ENCODE measurements at places on chromosomes 1 and 21.

GRCh38 chr1:69312055-69312732, 255.5 kb upstream of the LRRC7 start:
- H3K27ac ChIP-seq = no peak overlapping the region
- H3K27me3 ChIP-seq = no peaks in the 10 kb centered on the region
- H3K4me1 ChIP-seq = no peaks in the 10 kb centered on the region
- no peak overlapping the region for H3K4me3 ChIP-seq
- DNase-seq = no peak

- no peaks in the 10 kb centered on the region for H3K27me3 ChIP-seq
- no peak for DNase-seq
- H3K4me1 ChIP-seq = peaks cover 99% of the 10 kb centered on the region
- H3K27ac ChIP-seq = peak overlapping the region; percentile 76
- H3K4me3 ChIP-seq = no peak overlapping the region
Measured at GRCh38 chr1:114750780-114751179, 7.0 kb downstream of the CSDE1 start.

DNA sequence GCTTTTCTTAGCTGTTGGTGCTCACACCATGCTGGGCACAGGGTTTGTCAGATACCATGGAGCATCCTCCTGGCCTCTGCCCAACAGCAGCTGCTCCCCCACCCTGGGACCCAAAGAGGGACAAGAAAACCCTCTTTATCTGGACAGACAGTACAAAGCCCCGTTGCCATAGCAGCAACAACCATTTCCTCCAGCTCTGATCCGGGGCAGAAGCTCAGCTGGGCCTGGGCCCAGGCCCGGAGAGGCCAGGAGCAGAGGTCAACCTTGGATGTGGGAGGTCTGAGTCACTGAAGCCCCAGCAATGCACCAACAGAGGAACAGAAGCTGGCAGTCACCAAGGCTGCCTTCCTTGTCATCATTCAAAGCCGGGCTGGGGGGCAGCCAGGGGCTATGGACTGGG, 228.4 kb upstream of the POU3F1 start:
- H3K27me3 ChIP-seq = peaks cover 43% of the 10 kb centered on the region
- DNase-seq = no peak
- no peaks in the 10 kb centered on the region for H3K4me1 ChIP-seq
- H3K36me3 ChIP-seq = peaks cover 6% of the 10 kb centered on the region
- H3K27ac ChIP-seq = no peak overlapping the region
- H3K4me3 ChIP-seq = no peak overlapping the region

- peak overlapping the region; percentile 59 for H3K27ac ChIP-seq
- H3K27me3 ChIP-seq = no peaks in the 10 kb centered on the region
- no peak for DNase-seq
- H3K4me1 ChIP-seq = peaks cover 38% of the 10 kb centered on the region
- no peak overlapping the region for H3K4me3 ChIP-seq
- H3K36me3 ChIP-seq = no peaks in the 10 kb centered on the region
Measured at GRCh38 chr1:172179918-172180317, 240.6 kb upstream of the C1orf105 start.

GRCh38 chr1:236522937-236523703, 662 bp upstream of the LGALS8 start:
- no peak for DNase-seq
- peak overlapping the region; percentile 99 for H3K27ac ChIP-seq
- H3K36me3 ChIP-seq = peaks cover 6% of the 10 kb centered on the region
- H3K4me3 ChIP-seq = peak overlapping the region; percentile 94
- peaks cover 21% of the 10 kb centered on the region for H3K4me1 ChIP-seq

DNA sequence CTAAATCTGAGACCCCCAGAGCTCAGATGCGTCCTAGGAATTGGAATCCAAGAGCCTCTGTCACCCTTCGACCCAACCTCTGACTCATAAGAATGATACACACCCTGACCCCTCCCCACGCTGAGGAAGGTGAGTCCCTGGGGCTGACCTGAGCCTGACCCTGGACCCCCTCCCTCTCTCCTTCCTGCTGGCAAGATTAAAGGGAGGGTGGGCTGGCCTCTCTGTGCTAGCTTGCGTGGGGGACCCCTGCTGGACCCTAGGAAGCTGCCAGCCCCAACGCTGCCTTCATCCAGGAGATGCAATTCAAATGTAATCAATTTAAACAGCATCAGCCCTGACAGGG, 627 bp downstream of the PLEKHA6 start:
- H3K27ac ChIP-seq = no peak overlapping the region
- DNase-seq = no peak
- peaks cover 16% of the 10 kb centered on the region for H3K27me3 ChIP-seq
- no peak overlapping the region for H3K4me3 ChIP-seq

DNA sequence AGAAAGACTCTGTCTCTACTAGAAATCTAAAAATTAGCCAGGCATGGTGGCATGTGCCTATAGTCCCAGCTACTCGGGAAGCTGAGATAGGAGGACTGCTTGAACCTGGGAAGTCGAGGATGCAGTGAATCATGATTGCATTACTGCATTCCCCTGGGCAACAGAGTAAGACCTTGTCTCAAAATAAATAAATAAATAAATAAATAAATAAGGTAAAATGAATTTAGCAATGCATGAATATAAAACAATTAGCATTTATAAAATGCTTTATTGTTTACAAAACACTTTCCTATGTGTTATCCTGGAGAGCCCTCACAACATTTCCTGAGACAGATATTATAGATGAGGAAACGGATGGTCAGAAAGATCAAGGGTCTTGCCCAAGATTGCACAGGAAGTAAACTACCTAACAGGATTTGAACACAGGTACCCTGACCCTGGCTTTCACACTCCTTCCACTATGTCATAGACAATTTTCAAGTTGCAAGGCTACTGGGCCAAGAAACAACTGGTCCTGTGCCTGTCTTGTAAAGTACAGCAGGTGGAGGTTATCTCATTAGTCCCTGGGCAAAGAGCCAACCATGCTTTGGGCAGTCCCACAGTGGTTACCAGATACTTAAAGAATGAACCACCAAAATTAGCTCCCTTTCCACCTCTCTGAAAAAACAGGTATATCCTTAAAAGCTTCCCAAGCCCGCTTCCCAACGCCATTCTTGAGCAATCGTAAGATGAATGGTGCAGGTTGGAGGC, 15.4 kb upstream of the VSIG8 start:
- no peak for DNase-seq
- no peak overlapping the region for H3K4me3 ChIP-seq
- no peaks in the 10 kb centered on the region for H3K4me1 ChIP-seq
- no peaks in the 10 kb centered on the region for H3K36me3 ChIP-seq

GRCh38 chr1:22839806-22840205, 129.2 kb downstream of the EPHB2 start:
- no peak for DNase-seq
- H3K27ac ChIP-seq = no peak overlapping the region
- H3K4me1 ChIP-seq = no peaks in the 10 kb centered on the region

- H3K27ac ChIP-seq = no peak overlapping the region
- no peak overlapping the region for H3K4me3 ChIP-seq
Measured at GRCh38 chr1:40932006-40932405, 47.5 kb upstream of the CTPS1 start.

- H3K4me3 ChIP-seq = no peak overlapping the region
- DNase-seq = no peak
- no peak overlapping the region for H3K27ac ChIP-seq
- no peaks in the 10 kb centered on the region for H3K4me1 ChIP-seq
Measured at GRCh38 chr1:245272676-245273075, 117.9 kb downstream of the KIF26B start.

- no peak overlapping the region for H3K27ac ChIP-seq
- peaks cover 69% of the 10 kb centered on the region for H3K27me3 ChIP-seq
- H3K36me3 ChIP-seq = no peaks in the 10 kb centered on the region
- peaks cover 9% of the 10 kb centered on the region for H3K4me1 ChIP-seq
- no peak overlapping the region for H3K4me3 ChIP-seq
Measured at GRCh38 chr1:210237981-210238380, 5.4 kb downstream of the SERTAD4 start.

DNA sequence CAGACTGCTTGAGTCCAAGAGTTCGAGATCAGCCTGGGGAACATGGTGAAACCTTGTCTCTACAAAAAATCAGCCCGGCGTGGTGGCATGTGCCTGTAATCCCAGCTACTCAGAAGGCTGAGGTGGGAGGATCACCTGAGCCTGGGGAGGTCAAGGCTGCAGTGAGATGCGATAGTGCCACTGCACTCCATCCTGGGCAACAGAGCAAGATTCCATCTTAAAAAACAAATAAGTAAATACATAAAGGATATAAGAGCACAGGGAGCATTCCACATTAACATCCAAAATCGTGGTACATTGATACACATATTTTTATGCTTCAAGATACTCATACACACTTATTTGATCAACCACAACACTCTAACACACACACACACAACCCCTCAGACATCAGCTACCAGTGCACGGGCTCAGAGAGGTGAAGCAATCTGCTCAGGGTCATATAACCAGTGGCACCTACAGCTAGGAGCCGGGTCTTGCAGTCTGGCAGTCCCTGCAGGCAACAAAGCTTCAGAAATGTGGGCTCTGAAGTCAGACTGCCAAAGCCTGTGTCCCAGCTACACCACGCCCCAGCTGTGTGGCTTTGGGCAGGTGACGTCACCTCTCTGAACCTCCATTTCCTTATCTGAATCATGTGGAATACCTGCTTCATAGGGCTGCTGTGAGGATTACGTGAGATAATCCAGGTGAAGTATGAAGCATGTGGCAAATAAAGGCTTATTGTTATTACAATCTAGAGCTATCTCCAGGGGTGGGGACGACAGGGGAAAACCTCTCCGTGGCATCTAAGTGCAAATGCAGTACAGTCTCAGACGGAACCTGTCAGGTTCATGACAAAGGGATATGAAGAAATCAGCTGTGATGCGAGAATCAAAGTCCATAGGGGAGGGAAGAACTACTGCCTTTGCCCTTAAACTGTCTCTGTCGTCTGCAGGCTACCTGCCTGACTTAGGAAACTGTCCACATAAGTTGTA, 4.8 kb upstream of the CRYBG2 start:
- H3K27ac ChIP-seq = no peak overlapping the region
- H3K4me3 ChIP-seq = peak overlapping the region; percentile 60
- peaks cover 22% of the 10 kb centered on the region for H3K27me3 ChIP-seq
- peaks cover 37% of the 10 kb centered on the region for H3K4me1 ChIP-seq
- H3K36me3 ChIP-seq = no peaks in the 10 kb centered on the region

GRCh38 chr1:212825798-212826452, 21.5 kb downstream of the SPATA45 start:
- DNase-seq = no peak
- peaks cover 10% of the 10 kb centered on the region for H3K27me3 ChIP-seq
- H3K36me3 ChIP-seq = peaks cover 16% of the 10 kb centered on the region
- H3K27ac ChIP-seq = no peak overlapping the region
- H3K4me3 ChIP-seq = no peak overlapping the region

- peak overlapping the region; percentile 6 for H3K27ac ChIP-seq
- H3K4me1 ChIP-seq = peaks cover 30% of the 10 kb centered on the region
- DNase-seq = no peak
- H3K36me3 ChIP-seq = peaks cover 3% of the 10 kb centered on the region
- no peaks in the 10 kb centered on the region for H3K27me3 ChIP-seq
- no peak overlapping the region for H3K4me3 ChIP-seq
Measured at GRCh38 chr1:174818014-174818616, 181.6 kb upstream of the CACYBP start.

DNA sequence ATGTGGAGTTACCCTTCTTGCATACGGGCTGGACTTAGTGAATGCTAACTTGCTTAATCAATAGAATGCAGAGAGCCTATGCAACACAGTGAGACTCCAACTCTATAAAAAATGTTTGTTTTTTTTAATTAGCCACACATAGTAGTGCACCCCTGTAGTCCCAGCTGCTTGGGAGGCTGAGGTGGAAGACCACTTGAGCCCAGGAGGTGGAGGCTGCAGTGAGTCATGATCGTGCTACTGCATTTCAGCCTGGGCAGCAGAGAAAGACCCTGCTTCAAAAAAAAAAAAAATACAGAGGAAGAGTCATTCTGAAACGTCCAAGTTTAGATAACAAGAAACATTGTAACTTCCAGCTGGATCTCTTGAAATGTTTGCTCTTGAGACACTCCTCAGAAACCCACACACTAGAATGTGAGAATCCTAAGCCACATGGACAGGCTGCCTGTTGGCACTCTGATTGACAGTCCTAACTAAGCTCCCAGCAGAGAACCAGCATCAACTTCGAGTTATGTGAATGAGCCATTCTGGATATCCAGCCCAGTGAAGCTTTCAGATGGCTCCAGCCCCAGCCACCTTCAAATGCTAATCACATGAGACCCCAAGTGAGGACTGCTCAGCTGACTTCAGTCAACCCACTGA, 20.0 kb upstream of the CAP1 start:
- DNase-seq = no peak
- H3K4me3 ChIP-seq = no peak overlapping the region
- peaks cover 3% of the 10 kb centered on the region for H3K4me1 ChIP-seq
- H3K27me3 ChIP-seq = no peaks in the 10 kb centered on the region

- peaks cover 26% of the 10 kb centered on the region for H3K36me3 ChIP-seq
- peaks cover 36% of the 10 kb centered on the region for H3K27me3 ChIP-seq
- H3K4me1 ChIP-seq = no peaks in the 10 kb centered on the region
- H3K27ac ChIP-seq = no peak overlapping the region
Measured at GRCh38 chr21:8991968-8992621, 1529.3 kb upstream of the TPTE start.

DNA sequence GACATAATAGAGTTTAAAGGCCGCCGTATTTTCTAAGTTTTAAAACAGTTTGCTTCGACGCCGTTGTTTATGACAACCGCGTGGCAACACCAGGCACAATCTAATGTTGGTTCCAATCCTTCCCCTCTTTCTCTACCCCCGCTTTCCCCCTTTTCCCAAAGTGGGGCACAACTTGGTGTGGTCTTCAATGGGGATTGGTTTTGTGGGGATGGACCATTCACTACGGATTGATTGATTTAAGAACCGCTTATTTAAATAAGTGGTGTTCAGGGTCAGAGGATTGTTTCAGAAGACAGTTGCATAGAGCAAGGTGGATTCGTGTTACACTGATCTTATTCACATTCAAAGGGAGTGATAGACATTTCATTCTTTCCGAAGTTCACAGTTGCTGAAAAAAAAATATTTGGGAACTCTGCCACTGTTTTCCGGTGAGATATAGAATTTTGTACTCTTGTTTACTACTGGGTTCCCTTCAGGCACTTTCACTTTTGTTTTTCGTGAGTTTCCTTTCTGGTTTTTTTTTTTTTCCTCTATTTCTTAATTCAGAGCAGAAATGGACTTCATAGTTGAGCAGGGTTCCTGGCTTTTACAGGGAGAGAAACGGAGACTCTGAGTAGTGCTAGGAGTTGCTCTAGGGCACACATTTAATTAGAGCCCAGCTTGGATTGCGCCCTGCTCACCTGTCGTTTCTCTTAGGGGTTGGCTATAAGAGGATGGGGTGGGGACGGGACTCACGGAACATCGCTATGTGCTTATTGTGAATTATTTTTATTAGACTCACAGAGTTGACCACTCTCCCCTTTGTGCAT, 79.6 kb upstream of the AK4 start:
- no peaks in the 10 kb centered on the region for H3K27me3 ChIP-seq
- peak overlapping the region; percentile 98 for H3K27ac ChIP-seq
- H3K4me3 ChIP-seq = peak overlapping the region; percentile 88
- DNase-seq = no peak
- H3K4me1 ChIP-seq = peaks cover 42% of the 10 kb centered on the region
- H3K36me3 ChIP-seq = peaks cover 2% of the 10 kb centered on the region

GRCh38 chr1:16183179-16183578, 27.3 kb upstream of the EPHA2 start:
- no peak overlapping the region for H3K27ac ChIP-seq
- H3K27me3 ChIP-seq = no peaks in the 10 kb centered on the region
- H3K4me1 ChIP-seq = peaks cover 6% of the 10 kb centered on the region
- no peak for DNase-seq
- no peaks in the 10 kb centered on the region for H3K36me3 ChIP-seq

- no peak overlapping the region for H3K4me3 ChIP-seq
- H3K4me1 ChIP-seq = no peaks in the 10 kb centered on the region
- H3K27ac ChIP-seq = no peak overlapping the region
- H3K27me3 ChIP-seq = no peaks in the 10 kb centered on the region
- no peak for DNase-seq
Measured at GRCh38 chr21:45064618-45065399, 9.6 kb upstream of the ADARB1 start.
